ENCODE measurements at places on chromosomes 1 and 21. TPM values are rescaled to one million over a fixed set of nuclear protein-coding genes. Genes with fewer than 3 reads are reported as not detected.

Gene ADGRL2
- total RNA-seq = 53.3 TPM

Gene SCP2
- 106 TPM for total RNA-seq

Gene MROH9
- total RNA-seq = not detected

Gene HMCN1
- total RNA-seq = 1.3 TPM

Gene LHX4
- not detected for total RNA-seq

Gene AUNIP
- 6.5 TPM for total RNA-seq

Gene DNAJC8
- 56.1 TPM for total RNA-seq

Gene ROR1
- 1.5 TPM for total RNA-seq

Gene TACSTD2
- total RNA-seq = 415 TPM

Gene CR2
- not detected for total RNA-seq

Gene PRAMEF27
- not detected for total RNA-seq

Gene SFN
- total RNA-seq = 1,524 TPM

Gene TRPM2
- not detected for total RNA-seq

Gene EFNA3
- total RNA-seq = 20.9 TPM

Gene CCDC30
- total RNA-seq = 0.09 TPM

Gene MYOC
- total RNA-seq = not detected

Gene CYP4Z1
- total RNA-seq = not detected

Gene RGSL1
- not detected for total RNA-seq

Gene TADA1
- total RNA-seq = 9.9 TPM

Gene CLIC6
- 0.07 TPM for total RNA-seq

Gene CD1C
- total RNA-seq = not detected

Gene MIXL1
- total RNA-seq = not detected

Gene CD84
- not detected for total RNA-seq

Gene OXCT2
- total RNA-seq = 1.1 TPM

Measured in airway epithelial cell (primary cell).